ENCODE measurements at places on chromosomes 2 and 18.

DNA sequence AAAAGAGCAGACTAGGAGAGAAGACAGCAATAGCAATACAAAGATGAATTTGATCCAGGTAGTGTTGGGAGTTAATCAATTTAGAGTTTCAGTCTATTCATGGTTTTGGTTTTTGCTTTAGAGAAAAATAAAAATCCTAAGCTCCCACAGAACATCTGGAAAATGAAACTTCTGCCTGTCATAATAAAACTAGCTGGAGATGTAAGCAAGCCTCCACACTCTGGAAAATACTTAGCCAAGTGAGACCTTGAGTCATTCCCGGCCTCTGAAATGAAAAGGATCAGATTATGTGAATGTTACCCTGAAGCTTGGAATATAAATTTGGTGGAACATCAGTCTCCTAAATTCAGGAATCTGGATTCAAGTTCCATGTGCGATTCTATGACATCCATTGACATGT, 485.6 kb upstream of the SPRED2 start:
- no peaks in the 10 kb centered on the region for H3K27me3 ChIP-seq
- no peak overlapping the region for H3K27ac ChIP-seq
- no peak overlapping the region for H3K4me3 ChIP-seq
- H3K4me1 ChIP-seq, result no peaks in the 10 kb centered on the region

DNA sequence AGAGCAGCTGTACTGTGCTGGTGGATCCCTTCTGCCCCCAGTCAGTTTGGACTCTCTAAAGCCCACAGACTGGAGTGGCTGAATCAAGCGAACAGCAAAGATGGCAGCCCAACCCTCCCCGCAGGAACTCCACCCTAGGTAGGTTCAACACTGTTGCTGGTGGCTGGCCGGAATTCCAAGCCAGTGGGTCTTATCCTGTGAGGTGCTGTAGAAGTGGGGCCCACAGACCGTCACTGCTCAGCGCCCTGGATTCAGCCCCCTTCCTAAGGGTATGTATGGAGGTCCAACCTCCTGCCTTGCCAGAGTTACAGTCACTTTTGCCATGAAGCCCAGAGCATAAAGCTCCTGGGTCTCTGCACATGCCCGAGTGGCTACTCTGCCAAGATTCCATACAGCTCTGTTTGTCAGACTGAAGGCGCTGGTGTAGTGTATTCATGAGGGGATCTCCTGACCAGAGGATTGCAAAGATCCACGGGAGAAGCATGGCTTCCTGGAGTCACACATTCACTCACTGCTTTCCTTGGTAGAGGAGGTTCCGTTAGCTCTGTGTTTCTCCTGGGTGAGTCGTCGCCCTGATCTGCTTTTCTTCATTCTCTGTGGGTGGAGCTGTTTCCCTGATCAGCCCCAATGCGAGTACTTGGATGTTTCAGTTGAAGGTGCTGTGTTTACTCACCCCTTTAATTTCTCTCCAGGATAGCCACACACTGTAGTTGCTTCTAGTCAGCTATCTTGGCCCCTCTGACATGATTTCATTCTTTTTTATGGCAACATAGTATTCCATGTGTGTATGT, 293.6 kb upstream of the THUMPD2 start:
- no peaks in the 10 kb centered on the region for H3K4me1 ChIP-seq
- no peak overlapping the region for H3K27ac ChIP-seq
- no peak for DNase-seq
- H3K27me3 ChIP-seq, result no peaks in the 10 kb centered on the region
- H3K36me3 ChIP-seq, result no peaks in the 10 kb centered on the region
- H3K4me3 ChIP-seq, result no peak overlapping the region

- H3K4me1 ChIP-seq, result no peaks in the 10 kb centered on the region
- no peaks in the 10 kb centered on the region for H3K36me3 ChIP-seq
- no peak overlapping the region for H3K4me3 ChIP-seq
- DNase-seq, result no peak
These were observed 206.1 kb downstream of the TFCP2L1 start for GRCh38 chr2:121078899-121079298.

- no peaks in the 10 kb centered on the region for H3K36me3 ChIP-seq
- H3K27ac ChIP-seq, result peak overlapping the region; percentile 22
- DNase-seq, result no peak
- no peak overlapping the region for H3K4me3 ChIP-seq
- peaks cover 50% of the 10 kb centered on the region for H3K4me1 ChIP-seq
These were observed 2.3 kb upstream of the TMEM37 start for GRCh38 chr2:119429225-119429981.

GRCh38 chr18:7633171-7633570, 66.1 kb downstream of the PTPRM start:
- no peaks in the 10 kb centered on the region for H3K27me3 ChIP-seq
- H3K4me1 ChIP-seq, result peaks cover 82% of the 10 kb centered on the region
- no peak overlapping the region for H3K4me3 ChIP-seq
- no peaks in the 10 kb centered on the region for H3K36me3 ChIP-seq
- no peak overlapping the region for H3K27ac ChIP-seq
